Stimulated activated CD8-positive, alpha-beta memory T cell treated with anti-CD3 and anti-CD28 coated beads, Interleukin-2, amount 100 ng/mL, for 48 hours (primary cell): ENCODE measurements at places on chromosomes 11 and 22.

DNA sequence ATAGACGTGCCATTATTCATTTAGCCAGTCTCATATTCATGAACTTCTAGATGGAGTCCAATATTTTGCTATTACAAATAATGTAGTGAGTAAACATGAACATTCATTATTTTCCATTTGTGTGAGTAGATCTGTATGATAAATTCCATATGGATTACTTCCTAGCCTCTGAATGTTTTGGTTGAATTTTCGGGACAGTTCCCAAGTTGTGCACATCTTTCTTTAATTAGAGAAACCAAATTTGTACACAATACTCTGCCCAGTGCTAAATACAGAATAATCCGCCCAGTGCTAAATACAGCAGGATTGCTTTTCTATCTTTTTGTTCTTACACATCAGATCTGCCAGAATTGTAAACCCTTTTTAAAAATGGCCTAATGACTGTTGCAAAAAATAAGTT, 17.1 kb upstream of the APLP2 start:
- no peak for DNase-seq

DNA sequence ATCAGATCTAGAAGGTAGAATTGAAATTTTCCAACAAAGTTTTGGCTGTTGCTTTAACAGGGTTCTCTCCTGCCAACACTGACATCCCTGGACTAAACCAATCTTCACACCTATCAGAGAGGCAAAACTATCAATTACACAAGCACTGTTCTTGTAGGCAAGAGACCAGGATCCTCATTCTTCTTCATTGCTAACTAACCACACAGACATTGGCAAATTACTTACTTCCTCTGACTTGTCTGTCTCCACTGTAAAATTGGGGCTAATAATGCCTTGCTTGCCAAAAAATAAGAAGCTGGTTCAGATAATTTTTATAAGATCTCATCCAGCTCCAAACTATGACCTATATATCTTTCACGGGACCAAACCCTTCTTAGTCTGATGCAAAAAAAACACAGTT, 93.8 kb upstream of the DDI1 start:
- DNase-seq, result no peak

GRCh38 chr11:17641792-17642350, 77.5 kb upstream of the MYOD1 start:
- no peak for DNase-seq

GRCh38 chr11:128926437-128927107, 16.1 kb downstream of the TP53AIP1 start:
- no peak for DNase-seq

DNA sequence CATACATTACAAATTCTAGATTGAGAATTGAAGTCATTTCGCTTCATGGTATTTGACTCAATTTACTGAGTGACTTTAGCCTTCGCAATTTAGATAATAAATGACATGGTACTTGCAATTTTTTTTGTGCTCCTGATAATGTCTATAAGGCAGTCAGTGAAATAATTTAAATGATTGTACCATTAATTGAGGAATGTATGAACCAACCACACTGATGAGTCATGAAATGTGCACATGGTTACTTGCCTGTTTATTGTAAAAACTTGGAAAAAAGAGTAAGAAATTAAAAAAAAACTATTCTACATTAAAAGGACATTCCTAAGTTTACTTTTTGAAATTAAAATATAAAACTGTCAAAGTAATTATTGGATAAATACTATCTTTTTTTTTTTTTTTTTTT, 43.3 kb downstream of the DNAJC24 start:
- DNase-seq, result no peak
